ENCODE measurements at places on chromosomes 1 and 21.
A peak's percentile ranks its signal among the peaks of the same experiment; 100 is the strongest.

DNA sequence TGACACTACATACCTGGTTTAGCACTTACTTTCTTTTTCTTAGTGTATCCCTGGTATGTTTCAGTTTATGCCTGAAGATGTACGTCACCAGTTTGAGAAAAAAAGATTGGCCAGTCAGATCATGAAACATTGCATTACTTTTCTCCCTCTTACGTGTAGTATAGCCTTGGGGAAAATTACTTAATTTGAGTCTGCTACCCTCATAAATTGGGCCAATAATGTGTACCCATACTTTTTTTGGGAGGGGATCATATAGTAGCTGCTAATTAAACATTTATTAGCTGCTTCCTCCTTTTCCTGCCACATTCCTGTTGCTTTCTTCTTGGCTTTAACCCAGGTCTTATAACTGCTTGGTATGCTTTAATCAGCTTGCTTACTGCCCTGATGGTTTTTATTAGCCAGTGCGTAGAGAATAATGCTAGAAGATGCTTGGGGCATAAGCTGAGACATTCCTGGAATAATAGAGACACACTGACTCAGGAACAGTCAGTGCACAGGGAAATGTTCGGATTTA is 32.1 kb downstream of the RABGAP1L start:
- DNase-seq, result no peak

GRCh38 chr1:243642936-243643335 is 207.1 kb downstream of the AKT3 start:
- DNase-seq, result no peak

DNA sequence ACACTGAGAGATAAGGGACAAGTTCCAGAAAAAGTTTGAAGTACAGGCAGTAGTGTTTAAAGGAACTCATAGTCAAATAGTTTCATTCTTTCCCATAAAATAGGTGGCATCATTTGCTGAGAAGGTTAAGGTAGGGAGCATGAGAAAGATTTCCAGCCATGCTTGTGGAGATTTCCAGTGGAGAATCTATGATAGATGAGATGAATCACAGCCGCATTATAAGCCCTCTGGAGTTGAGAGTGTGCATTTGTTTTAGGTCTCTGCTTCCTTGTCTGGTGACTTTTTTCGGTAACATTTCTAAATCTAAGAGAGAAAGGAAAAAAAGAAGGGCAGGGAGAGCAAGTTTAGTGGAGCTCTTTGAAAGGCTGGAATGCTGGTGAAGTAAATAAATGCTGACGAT is 108.7 kb downstream of the DISP1 start:
- no peak for DNase-seq

- DNase-seq, result no peak
Observed at GRCh38 chr1:185696422-185697150, 37.6 kb upstream of the HMCN1 start.

- no peak for DNase-seq
Observed at GRCh38 chr1:167166690-167167075, 54.0 kb upstream of the POU2F1 start.

DNA sequence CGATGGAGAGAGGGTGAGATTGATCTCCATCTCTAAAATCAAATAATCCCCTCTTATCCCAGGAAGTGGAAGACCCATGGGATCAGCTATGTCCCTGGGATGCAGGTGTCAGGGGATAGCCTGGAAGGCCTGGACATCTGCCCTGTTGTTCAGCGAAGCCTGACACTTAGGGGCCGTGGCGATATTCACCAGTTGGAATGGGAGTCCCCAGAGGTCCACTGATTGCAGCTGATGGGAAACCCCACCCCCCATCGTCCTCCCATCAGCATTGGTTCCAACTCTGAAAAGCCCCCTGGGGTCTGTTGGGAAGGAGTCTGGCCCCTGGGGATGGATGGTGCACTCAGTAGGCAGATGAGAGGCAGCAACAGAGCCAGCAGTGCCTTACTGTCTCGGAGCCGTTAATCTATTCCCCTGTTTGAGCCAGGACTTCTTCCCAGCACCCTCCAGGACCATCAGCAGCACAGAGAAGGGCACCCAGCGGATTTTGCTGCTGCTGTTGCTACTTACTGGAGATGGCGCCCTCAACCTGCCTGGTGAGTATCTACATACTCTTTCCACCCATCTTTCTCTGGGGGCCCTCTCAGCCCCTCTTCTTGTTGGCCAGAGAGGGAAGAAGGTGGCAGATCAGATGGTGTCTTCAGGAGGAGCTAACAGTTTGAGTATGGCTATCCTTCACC is 13.4 kb downstream of the CATSPER4 start:
- no peak for DNase-seq

GRCh38 chr1:203447151-203447550 is 28.5 kb upstream of the PRELP start:
- no peak for DNase-seq

DNA sequence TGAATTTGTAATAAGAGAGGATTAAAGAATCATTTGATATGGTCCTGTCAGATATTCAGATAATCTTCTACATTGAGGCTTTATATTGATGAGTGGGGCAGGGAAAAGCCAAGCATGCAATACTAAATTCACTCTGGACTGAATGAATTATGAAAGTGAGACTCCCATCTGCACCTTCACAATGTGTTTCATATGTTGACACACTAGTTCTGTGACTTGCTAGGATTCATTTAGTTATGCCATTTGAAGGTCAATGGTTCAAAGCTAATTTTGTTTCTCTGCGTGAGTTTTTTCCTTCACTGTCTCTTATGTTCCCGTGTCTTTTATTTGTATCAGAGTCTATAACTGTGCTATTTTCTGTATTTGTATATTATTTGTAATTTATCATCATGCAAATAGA is 1332.5 kb downstream of the KCNT2 start:
- no peak for DNase-seq

DNA sequence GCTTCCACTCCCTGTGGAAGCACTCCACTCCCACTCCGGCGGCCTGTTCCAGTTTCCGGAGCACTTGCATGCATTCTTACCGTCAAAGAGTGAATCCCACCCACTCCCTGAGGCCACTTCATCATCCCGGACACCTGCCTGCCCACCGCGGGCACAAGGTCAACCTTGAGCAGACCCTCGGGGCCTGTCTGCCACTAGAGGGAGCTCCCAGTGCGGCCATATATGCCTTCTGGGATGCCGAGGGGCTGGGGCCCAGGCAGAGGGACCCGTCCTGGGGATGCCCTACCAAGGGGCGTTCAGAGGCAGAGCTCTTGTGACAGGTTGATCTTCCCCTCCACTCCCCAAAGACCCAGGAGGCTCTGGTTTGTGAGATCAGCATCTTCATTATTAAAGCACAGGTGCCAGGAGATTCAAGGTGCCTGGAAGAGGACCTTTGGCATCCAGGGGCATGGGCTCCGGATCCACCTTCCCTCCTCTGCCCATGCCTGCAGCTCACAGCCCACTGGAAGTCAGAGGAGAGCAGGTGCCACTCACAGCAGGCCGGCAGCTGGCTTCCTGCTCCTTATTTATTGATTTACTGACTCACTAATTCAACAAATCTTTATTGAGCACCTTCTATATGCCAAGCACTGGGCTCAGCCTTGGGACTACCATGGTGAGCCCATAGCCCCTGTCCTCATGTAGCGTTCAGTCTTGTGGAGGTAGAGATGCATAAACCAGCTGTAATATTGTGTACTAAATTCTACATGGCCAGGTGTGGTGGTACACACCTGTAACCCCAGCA is 47.3 kb downstream of the UBIAD1 start:
- peak; percentile 40 for DNase-seq

- no peak for DNase-seq
Observed at GRCh38 chr1:156414461-156415064, 45.6 kb downstream of the RHBG start.

- no peak for DNase-seq
Observed at GRCh38 chr1:203450479-203451149, 25.0 kb upstream of the PRELP start.

- peak; percentile 61 for DNase-seq
Observed at GRCh38 chr1:161726473-161727255, 5.3 kb downstream of the FCRLB start.

DNA sequence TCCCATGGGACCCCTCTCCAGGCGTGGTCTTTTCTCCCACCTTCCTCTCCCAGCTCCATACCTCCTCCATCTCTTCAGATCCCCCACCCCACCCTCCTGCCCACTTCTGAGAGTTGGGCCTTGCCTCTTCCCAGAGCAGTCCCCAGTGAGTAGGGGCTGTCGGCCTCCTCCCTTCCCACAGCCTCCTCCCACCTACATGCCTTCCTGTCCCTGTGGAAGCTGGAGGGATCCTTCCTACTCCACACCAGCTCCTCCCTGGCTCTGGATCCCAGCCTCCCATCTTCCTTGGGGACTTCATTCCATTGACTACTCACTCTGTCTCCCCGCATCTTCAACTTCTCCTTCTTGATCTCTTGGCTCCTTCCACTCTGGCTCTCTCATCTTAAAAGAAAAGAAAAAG is 24.9 kb downstream of the KCNQ4 start:
- no peak for DNase-seq

DNA sequence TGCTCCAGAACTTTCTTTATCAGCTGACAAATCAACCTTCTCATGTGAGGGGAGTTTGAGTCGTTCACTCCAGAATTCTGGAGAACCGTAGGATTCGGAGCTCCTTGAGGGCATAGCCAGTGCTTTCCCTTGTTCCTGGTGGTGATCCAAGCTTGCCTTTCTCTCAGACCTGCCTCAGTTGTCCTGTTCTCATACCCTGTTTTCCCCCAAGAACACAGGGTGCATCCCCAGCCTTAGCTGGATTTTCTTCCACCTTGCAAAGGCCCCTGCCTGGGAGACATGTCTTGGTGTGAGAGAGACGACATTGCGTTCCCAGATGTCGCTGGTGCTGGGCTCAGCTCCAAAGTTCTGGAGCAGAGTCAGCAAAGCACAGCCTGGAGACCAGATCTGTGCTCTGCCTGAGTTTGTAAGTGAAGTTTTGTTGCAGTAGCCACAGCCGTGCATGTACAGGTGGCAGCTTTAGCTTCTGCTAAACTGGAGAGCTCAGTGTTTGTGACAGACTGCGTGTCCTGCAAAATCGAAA is 40.0 kb downstream of the ABCG1 start:
- no peak for DNase-seq

- no peak for DNase-seq
Observed at GRCh38 chr1:164689672-164690511, 130.9 kb downstream of the PBX1 start.

- DNase-seq, result peak; percentile 38
Observed at GRCh38 chr1:11804666-11805421, 920 bp downstream of the MTHFR start.

DNA sequence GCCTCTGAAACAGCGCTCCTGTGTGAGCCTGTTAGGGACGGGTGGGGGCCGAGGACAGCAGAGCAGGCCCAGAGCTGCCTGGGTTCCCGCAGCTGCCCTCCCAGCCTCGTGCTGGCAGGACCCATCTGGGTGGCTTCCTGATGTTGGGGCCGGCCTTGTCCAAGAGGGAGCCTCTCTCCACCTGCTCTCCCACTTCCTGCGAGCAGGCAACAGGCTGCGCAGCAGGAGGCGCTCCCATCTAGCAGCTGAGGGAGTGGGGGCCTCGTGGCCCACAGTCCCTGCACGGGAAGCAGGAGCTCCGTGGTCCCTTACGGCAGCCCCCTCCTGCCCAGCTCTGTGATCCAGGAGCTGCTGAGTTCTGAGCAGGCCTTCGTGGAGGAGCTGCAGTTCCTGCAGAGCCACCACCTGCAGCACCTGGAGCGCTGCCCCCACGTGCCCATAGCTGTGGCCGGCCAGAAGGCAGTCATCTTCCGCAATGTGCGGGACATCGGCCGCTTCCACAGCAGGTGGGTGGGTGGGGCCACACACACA is 68.0 kb downstream of the TRIM11 start:
- DNase-seq, result no peak

DNA sequence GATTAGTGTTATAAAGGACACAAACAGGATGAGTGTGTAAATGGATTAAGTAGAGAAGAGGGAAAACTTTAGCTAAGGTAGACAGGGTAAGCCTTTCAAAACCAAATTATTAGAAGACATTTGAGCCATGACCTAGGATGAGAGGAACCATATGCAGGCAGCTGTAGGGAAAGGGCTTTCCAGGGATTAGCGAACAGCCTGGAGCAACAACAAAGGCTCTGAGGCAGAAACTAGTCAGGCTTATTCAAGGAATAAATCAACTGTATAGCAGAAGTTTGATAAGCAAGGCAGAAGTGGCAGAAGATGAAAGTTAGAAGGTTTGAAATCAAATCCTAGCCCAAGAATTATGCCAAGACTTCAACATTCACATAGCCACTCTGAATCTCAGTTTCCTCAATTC is 21.3 kb downstream of the AIDA start:
- no peak for DNase-seq

GRCh38 chr21:46110499-46111192 is 12.7 kb downstream of the COL6A2 start:
- DNase-seq, result no peak

- no peak for DNase-seq
Observed at GRCh38 chr1:1370771-1371300, 4.2 kb downstream of the AURKAIP1 start.

DNA sequence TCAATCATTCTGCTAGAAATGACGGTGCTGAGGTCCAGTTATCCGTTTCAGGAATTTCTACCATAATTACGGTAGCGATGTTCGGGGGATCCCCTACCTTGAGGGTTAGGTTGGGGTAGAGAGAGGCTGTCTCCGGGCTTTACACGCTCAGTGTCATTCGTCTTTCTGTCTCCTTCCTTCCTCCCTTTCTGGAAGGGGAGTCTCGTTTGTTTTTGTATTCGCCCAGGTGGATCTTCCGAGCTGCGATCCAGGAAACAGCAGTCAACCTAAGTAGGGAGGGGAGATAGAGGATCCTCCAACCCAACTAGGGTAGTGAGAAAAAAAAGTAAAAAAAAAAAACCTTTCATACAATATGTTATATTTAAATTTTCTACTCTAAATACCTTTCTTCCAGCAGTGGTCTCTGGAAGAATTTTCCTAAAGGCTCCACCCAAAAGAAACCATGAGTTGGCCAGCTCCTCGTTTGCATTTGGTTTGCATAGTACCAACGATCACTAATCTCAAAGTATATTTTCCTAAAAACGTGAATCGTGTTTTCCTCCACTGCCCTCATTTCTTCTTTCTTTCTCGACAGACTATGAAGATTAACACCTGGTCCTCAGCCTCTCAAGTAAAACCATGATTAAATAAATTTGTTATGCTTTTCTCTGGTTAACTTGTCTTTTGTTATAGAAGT is 611 bp upstream of the PIK3C2B start:
- DNase-seq, result no peak

DNA sequence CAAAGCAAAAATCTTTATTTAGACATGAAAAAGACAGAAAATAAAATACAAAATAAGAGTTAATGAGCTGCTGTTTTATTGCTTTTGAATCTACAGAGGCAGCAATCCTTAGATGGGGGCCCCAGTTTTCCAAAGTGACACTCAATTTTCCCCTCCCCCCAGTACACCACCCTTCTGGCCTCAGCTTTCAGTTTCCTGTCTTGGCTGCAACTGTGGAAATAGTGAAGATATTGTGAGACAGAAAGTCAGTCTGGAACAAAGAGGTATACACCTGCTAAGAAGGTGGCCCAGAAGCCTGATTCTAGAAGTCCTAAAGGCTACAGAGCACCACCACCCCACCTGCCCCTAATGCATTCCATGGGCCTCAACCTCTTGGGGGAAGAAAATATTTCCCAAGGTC is 1.1 kb upstream of the MTMR11 start:
- DNase-seq, result peak; percentile 31

GRCh38 chr21:36768496-36768895 is 69.6 kb downstream of the SIM2 start:
- DNase-seq, result no peak

- no peak for DNase-seq
Observed at GRCh38 chr1:212364985-212365384, 49.7 kb downstream of the PACC1 start.
